Stimulated activated CD8-positive, alpha-beta memory T cell treated with anti-CD3 and anti-CD28 coated beads, Interleukin-7, amount 100 ng/mL, for 1 hour (primary cell): ENCODE measurements at places on chromosomes 7 and 10.

DNA sequence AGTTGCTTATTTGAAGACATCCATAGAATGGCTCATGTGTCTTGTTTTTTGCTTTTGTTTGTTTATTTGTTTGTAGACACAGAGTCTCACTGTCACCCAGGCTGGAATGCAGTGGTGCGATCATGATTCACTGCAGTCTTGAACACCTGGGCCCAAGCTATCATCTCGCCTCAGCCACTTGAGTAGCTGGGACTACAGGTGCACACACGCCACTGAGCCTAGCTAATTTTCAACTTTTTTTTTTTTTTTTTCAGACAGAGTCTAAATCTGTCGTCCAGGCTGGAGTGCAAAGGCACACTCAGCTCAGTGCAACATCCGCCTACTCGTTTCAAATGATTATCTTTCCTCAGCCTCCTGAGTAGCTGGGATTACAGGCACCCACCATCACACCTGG lies 83.3 kb upstream of the KLF6 start:
- DNase-seq = no peak

GRCh38 chr7:70614237-70615045 lies 517.5 kb upstream of the GALNT17 start:
- no peak for DNase-seq

DNA sequence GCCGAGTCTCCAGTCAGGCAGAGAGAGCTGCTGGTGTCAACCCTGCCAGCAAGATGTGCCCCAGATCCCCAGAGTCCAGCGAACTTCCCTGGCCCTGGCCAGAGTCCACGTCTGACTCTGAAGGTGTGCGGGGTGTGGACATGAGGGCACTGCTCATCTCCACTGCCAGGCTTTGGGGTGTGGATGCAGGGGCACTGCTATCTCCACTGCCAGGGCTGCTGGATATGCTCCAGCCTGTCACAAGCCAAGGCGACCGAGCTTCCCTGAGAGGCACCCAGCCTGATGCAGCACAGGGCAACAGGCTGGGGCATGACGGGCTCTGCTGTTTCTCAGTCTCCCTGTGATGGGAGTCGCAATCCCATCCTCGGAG lies 596.8 kb downstream of the PTPRN2 start:
- DNase-seq = no peak

DNA sequence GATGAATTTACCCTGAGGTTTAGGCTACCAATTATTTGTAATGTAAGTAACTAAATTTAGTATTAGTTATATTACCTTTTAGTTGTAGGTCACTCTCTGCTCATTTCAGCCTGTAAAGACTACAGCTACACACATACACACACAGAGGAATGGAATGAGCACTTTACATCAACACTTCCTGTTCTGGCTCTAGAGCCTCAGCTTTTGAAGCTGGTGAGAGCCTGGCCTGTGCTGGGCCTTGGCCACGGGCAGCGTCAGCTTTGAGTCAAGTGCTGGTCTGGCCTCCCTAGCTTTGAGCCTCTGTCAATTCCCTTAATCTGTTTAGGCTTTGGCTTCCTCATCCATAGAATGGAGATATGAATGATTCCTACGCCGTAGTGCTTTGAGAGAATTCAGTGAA lies 141.7 kb downstream of the EGFR start:
- DNase-seq = no peak

- DNase-seq = no peak
Measured at GRCh38 chr10:6058682-6059475, 3.3 kb downstream of the IL2RA start.

DNA sequence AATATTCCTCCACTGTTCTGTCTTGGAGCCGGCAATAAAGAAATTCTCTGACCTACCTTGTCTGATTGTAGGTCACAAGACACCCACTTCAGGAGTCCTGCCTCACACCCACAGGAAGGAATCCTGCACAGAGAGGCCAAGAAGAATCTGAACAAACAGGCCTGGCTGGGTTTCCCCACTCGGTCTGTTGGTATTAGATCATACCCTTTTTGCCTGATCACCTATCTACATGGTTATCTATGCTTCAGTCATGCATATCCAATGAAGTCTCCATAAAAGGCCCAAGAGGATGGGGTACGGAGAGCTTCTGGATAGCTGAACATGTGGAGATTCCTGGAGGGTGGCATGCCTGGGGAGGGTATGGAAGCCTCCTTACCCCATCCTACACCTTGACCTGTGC lies 12.3 kb downstream of the OGDH start:
- DNase-seq = no peak

GRCh38 chr7:140726281-140726680 lies 29.8 kb downstream of the NDUFB2 start:
- no peak for DNase-seq

- DNase-seq = no peak
Measured at GRCh38 chr7:151632750-151633515, 113.2 kb upstream of the RHEB start.

GRCh38 chr7:74302745-74303221 lies 13.6 kb downstream of the CLIP2 start:
- no peak for DNase-seq

DNA sequence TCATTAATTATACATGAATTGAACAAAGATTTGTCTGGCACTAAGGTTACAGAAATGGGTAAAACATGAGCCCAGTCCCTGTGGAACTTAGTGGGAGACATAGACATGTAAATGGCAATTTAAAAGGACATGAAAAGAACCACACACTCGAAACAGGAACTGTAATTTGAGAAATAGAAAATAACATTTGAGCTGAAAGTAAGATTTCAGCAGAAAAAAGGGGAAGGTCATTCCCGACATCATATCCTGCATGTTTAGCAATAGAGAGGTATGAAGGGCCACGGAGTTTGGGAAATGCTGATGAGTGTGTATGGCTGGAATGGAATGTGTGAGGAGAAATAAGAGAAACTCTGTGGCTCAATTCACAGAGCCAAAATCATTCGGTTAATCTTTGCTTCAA lies 175.4 kb upstream of the AHR start:
- no peak for DNase-seq

DNA sequence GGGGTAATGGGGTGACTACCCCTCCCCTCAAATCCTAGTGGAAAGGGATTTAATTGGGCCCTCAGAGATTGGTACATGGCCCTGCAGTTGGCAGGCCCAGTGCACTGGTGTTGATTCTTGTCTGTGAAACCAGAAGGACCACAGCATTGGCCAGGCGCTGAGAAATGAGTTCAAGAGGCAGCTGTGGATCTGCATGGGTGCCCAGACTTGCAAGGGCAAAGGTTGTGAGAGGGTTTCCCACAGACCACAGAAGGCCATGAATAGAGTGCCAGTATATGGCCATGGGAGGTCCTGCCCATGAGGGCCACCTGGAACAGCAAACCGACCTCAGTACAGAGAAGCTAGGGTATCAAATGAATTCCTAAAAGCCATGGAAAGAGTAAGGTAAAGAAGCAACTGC lies 32.9 kb downstream of the TMEM168 start:
- no peak for DNase-seq

- no peak for DNase-seq
Measured at GRCh38 chr7:96388620-96389383, 66.9 kb upstream of the SLC25A13 start.

- DNase-seq = no peak
Measured at GRCh38 chr10:11564741-11565140, 46.7 kb downstream of the USP6NL start.
